ENCODE measurements at places on chromosomes 1 and 21.

DNA sequence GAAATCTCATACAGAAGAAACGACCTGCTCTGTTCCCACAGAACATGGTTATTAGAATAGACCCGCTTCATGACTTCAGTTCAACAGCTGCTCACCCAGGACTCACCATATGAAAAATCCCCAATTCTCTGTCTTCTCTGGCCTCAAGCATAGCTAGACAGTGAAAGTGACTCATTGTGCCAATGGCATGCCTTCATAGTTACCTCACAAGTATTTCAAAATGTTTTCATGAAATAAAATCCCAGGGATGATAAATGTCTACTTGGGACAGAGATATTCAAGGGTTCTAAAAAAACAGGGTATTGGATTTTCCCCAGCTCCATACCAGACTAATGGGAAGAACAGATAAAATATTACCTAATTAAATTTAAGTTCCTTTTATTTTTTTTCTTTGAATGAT lies 82.3 kb downstream of the NOTCH2 start:
- no peak for DNase-seq

GRCh38 chr1:20290624-20291597 lies at the start of gene VWA5B1:
Gene VWA5B1, plus strand, starts transcription at chr1:20290875. Its CDS starts 19,727 bp downstream, at chr1:20310602.
- DNase-seq = no peak

DNA sequence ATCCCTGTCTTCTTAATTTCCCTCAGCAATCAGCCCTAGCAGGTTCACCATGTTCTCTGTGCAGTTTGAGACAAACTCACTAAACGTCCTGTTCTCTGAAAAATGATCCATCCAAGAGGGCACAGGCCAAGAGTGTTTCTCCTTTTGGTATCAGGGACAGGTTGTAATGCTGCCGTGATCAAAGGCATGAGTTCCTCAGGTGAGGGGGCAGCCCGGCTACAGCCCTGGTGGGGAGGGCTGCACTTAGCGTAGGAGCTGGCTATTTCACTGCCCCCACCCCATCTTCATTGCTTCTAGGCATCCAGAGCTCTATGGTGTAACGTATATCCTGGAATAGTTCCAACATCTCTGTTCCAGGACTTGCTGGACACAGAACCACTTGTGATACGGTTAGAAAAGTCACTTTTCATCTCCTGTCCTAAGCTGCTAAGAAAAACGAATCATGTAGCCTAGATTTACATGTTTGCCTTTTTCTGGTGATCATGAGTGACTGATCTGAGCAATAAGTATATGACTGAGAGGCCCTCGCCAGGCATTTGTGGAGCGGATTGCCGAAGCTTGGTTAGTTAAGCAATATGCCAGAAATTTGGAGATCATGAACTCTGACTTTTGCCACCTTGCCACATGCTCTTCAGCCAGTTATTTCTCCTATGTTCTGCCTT lies 41.1 kb upstream of the SRP9 start:
- no peak for DNase-seq

DNA sequence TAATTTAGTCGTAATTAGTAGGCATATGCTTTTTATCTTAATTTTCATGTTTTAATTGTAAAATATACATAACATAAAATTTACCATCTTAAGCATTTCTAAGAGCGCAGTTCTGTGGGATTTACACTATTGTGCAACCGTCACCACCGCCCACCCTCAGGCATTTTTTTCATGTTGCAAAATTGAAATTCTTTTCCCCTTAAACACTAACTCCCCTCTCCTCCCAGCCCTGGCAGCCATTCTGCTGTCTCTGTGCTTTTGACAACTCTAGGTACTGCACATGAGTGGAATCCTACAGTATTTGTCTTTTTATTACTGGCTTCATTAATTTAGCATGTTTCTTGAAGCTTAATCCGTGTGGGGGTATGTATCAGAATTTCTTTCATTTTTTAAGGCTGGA lies 7.8 kb downstream of the PIK3CD start:
- no peak for DNase-seq

DNA sequence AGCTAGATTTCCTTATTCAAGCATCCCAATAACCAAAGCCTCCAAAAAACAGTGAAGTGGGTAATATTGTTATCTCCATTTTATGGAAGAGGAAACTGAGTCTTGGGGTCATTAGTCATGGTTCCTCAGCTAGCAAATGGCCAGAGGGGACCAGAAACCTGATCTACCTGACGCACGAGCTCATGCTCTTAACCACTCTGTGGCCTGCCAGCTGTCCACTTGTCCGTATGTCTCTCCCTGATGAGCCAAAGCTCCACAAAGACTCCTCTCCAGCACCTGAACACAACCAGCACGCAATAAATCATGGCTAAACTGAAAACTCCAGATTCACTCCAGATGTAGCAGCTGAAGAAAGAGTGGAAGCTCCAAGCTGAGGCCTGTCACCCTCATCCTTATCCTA lies 5.8 kb downstream of the CAPN8 start:
- DNase-seq = peak; percentile 22

DNA sequence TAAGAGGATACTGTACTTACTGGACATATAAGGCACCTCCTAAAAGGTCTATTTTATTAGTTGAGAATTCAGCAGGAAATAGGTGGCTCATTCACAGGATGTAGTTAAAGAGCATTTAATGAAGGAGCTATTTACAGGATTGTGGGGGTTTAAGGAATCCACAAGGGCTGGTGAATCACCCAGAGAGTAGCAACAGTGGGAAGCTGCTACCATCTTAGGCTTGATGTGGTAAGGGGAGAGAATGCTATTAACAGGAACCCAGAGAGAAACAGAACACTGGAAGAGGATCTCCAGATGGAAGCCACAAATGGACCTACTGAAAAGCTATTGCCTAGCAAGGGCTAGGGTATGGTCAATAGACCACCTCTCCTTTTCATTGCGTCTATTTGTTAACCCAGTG lies 52.0 kb upstream of the COL11A1 start:
- DNase-seq = no peak

- peak; percentile 81 for DNase-seq
These were observed 363.0 kb downstream of the SETD4 start for GRCh38 chr21:35697321-35697808.

GRCh38 chr1:92511541-92511940 lies 24.8 kb upstream of the GFI1 start:
- DNase-seq = no peak

- DNase-seq = no peak
These were observed 6.8 kb downstream of the RPE65 start for GRCh38 chr1:68442822-68443556.

DNA sequence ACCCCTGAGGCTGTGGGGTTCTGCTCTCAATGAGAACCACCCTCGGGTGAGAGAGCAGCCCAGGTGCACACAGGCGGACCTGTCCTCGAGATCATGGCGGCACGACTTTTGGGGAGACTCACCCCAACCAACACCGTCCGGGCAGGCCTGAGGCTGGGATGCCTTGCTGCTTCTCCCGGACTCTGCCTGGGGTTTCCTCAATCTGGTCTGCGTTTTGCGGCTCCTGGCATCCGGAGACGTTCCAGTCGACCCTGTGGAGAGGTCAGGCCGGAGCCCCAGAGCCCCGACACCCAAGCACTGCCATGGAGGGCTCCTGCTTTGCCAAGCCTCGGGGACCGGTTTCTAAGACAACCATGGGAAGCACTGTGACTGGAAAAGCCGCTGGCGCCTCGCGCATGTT lies 3879.7 kb downstream of the SRGAP2C start:
- DNase-seq = no peak

DNA sequence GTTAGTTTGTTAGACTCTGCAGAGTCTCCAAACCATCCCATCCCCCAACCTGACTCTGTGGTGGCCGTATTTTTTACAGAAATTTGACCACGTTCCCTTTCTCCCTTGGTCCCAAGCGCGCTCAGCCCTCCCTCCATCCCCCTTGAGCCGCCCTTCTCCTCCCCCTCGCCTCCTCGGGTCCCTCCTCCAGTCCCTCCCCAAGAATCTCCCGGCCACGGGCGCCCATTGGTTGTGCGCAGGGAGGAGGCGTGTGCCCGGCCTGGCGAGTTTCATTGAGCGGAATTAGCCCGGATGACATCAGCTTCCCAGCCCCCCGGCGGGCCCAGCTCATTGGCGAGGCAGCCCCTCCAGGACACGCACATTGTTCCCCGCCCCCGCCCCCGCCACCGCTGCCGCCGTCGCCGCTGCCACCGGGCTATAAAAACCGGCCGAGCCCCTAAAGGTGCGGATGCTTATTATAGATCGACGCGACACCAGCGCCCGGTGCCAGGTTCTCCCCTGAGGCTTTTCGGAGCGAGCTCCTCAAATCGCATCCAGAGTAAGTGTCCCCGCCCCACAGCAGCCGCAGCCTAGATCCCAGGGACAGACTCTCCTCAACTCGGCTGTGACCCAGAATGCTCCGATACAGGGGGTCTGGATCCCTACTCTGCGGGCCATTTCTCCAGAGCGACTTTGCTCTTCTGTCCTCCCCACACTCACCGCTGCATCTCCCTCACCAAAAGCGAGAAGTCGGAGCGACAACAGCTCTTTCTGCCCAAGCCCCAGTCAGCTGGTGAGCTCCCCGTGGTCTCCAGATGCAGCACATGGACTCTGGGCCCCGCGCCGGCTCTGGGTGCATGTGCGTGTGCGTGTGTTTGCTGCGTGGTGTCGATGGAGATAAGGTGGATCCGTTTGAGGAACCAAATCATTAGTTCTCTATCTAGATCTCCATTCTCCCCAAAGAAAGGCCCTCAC lies at the start of gene OLIG2:
TSS of gene OLIG2 (plus strand) at position 447 of the 954 bp plus-strand sequence. CDS start 928 bp downstream, outside the sequence.
- no peak for DNase-seq

DNA sequence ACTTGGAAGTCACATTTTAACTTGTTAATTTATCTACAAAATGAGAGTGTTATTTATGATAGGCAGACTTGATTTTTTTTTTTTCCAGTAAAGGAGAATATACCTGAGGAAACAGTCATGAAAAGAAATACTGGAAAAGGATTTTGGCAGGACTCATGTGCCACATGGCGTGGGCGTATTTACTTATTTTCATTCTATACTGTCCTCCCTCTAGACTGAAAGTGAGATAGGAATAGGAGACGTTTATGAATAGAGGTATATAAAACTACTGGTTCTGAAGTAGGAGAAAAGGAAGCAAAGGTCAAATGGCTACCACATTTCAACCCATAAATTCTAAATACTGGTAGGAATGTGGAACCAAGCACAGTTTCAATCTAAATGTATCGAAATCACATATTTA lies 94.8 kb upstream of the MPC2 start:
- no peak for DNase-seq

DNA sequence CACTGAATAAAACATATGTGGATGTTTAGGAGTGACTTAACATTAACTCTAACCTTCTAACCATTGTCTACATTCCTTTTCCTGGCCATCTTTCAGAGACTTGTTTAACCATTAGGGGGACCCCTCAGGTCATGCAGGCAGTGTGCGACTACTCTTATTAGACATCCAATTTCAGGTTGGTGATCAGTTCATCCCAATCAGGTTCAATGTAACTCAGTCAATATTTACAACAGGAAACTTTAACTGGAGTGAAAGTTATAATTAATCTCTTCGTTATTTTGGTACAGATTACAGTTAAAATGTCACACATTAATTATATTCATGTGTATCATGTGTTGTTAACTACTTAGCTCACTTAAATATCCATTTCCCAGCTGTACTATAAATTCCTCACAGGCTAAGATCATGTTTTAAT lies 68.8 kb upstream of the RGS1 start:
- no peak for DNase-seq

- no peak for DNase-seq
These were observed 34.7 kb downstream of the CRB1 start for GRCh38 chr1:197302775-197303174.

GRCh38 chr1:70528590-70529333 lies 117.7 kb downstream of the CTH start:
- no peak for DNase-seq

- no peak for DNase-seq
These were observed 77.7 kb upstream of the ADAM30 start for GRCh38 chr1:119974013-119974412.

GRCh38 chr21:43574741-43575472 lies 84.4 kb downstream of the HSF2BP start:
- no peak for DNase-seq

- DNase-seq = no peak
These were observed 1.4 kb downstream of the EXTL1 start for GRCh38 chr1:26023009-26023408.
